ENCODE measurements at places on chromosomes 4 and X. TPM values are rescaled to one million over a fixed set of nuclear protein-coding genes. Genes with fewer than 3 reads are reported as not detected.

GRCh38 chrX:132207996-132208395 lies 11.3 kb downstream of the RAP2C start:
- no peak for DNase-seq

DNA sequence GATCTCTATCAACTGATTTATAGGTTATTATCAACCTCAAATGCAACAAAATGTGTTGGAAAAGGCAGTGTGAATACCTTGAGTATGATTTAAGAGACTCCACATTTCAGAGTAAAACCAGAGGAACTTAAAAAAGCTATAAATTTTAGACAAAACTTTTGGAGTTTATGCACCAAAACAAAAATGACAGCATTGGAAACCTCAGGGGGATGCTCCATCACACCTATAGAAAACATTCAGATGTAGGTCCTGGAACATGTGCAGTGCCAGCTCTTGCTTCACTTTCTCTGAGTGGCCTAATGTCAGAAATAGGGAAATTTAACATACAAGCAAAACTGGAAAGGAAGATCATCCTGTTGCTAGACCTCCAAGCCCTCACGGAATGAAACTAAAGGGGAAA lies 5.8 kb upstream of the VEGFC start:
- no peak for DNase-seq

DNA sequence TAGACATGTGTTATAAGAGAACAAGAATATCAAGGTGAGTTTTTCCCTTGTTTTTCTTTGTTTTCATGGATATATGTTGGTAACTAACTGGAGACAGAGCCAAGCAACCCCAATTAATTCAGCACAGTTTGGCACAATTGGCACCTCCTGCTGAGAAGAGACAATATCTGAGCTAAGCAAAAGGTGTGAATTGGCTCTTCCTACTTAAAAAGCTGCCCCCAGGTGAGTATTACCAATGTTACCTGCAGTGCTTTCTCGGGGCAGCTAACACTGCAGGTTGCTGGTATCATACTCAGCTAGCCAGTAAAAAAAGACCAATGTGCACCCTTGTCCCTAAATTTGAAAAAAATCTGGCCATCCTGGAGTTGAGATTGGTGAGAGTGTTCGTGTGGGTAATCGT lies 871.2 kb upstream of the TENM3 start:
- DNase-seq: no peak

GRCh38 chr4:107279733-107280132 lies 243.6 kb upstream of the DKK2 start:
- no peak for DNase-seq

- no peak for DNase-seq
These were observed 2304.0 kb downstream of the ARAP2 start for GRCh38 chr4:33940281-33940680.

GRCh38 chr4:2714061-2714770 lies 41.9 kb downstream of the TNIP2 start:
- no peak for DNase-seq

- no peak for DNase-seq
These were observed 6.6 kb upstream of the GBA3 start for GRCh38 chr4:22686141-22686540.

DNA sequence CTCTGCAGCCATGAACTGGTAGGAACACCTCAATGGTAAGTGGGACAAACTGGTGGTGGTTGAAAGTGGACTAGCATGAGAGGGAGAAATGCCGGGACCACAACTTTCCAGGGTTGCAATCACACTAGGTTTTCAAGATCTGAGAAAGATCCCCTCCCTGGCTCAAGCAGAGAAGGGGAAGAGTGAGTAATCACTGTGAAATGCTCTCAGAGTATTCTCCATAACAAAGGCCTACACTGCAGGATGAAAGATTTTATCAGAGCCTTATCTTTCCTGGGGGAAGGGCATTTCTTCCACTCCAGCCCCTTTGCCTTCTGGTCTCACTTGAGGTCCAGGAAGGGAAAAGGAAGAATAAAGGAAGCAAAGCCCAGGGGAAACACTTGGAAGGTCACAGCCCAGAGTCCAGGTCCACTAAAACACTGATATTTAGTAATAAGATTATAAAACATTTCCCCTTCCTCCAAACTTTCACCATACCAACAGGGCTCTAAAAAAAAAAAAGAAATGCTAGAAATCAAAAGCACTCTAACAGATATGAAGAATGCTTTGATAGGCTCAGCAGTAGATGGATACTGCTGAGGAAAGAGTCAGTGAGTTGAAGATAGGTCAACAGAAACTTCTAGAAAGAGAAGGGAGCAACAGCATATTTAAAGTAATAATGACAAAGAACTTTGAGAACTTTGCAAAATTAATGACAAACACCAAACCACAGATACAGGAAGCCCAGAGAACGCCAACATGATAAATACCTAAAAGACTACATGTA lies 95.9 kb downstream of the WDFY3 start:
- no peak for DNase-seq

GRCh38 chrX:111353793-111354192 lies 58.2 kb downstream of the DCX start:
- no peak for DNase-seq

- DNase-seq: no peak
These were observed 10.7 kb downstream of the USP9X start for GRCh38 chrX:41095908-41096307.

DNA sequence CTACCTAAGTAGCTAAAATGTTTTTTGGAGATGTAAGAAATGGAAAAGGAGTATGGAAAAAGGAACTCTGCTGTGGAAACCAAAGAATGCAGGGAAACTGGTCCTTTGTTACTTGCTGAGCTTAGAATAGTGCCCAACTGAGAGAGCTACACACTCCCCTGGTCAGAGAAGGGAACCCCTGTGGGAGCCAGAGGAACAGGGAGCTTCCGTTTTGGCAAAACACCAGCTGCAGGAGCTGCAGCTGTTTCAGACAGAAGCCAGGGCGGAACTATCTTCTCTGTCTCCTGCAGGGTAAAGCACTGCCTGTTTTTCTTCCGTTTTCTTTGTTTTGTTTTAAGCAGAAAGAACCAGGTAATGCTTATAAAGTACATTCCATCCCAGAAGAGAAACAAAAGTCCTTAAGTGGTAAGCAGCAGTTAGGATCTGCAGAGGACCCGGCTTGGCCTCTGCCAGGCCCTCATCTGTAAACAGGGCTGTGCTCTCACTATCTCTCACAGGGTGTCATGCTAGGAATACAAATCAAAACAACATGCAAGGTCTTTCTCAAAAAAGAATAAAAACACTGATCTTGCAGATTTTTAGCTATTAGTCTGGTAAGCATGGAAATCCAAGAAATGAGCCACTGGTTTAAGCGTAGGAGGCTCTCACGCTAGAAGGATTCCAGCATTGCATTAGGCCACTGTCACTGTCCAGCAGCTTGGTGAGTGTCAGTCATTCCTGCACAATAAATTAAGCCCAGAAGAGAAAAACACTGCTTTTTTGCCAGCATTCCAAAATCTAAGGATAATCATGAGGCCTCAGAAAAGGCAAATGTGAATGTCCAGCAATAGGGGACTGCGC lies 76.1 kb downstream of the CHST7 start:
- no peak for DNase-seq

- DNase-seq: no peak
These were observed 137.1 kb upstream of the TBL1X start for GRCh38 chrX:9327747-9328145.

DNA sequence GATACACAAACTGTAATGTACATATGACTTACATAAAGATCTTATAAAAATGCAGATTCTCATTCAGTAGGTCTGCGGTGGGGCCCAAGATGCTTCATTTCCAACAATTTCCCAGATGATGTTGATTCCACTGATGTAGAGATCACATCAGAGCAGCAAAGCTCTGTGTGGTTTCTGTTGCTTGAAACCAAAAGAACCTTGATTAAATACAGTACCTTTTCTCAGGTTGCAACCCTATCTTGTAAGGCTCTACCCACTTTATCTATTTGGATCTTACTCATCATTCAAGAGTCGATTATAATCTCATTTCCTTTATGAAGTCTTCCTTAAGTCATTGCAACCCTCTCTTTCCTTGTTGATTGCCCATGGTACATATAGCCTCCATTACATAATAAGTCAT lies 816.8 kb downstream of the RPA4 start:
- no peak for DNase-seq

DNA sequence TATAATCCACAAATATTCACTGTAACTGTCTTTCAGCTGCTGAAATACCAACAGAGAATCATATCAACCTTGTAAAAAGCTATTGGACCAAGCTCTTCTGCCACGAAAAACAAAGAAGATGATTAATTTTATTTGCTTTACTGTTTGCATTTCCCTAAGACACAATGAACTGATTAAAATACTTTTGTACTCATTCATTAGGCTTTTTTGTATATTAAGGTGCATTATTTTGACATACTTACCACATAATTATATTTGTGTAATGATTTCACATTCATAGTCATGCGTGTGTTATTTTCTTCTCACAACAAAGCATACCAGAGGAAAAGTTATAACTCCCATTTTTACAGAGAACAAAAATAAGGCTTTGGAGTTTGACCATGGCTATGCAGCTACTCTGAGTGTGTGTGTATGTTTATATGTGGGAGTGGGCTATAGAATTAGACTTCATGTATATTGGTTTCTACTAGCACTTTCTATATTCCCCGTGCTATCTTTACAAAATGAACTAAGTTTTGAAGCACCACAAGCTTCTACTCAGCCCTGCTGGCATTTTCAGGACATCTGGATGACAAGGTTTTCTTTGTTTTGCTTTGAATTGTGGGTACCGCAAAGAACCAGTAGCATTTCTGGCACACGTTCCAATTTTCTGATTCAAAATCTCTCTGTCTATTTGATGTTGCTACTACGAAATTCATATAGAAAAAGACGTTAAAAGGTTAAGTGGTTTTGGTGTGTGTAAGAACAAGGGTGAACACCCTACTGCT lies 11.0 kb upstream of the FGF5 start:
- peak; percentile 25 for DNase-seq

GRCh38 chrX:53323196-53323595 lies 41.8 kb upstream of the IQSEC2 start:
- no peak for DNase-seq

GRCh38 chrX:13463608-13464007 lies 105.8 kb upstream of the EGFL6 start:
- DNase-seq: no peak

DNA sequence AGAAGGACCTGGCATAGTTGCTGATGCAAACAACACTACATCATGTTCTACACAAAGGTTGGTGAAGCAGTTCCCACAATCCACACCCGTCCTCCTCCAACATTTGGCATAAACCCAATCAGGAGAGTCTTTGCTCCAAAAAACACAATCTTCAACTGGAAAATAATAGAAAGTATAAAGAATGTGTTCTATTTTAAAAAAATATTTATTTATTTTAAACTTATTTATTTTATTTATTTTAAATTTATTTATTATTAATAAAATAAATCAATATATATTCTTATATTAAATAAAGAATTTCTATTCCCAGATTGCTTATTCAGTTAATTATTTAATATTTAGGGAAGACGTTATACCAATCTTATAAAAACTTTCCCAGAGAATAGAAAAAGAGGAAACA lies 1753.7 kb upstream of the AGA start:
- no peak for DNase-seq

DNA sequence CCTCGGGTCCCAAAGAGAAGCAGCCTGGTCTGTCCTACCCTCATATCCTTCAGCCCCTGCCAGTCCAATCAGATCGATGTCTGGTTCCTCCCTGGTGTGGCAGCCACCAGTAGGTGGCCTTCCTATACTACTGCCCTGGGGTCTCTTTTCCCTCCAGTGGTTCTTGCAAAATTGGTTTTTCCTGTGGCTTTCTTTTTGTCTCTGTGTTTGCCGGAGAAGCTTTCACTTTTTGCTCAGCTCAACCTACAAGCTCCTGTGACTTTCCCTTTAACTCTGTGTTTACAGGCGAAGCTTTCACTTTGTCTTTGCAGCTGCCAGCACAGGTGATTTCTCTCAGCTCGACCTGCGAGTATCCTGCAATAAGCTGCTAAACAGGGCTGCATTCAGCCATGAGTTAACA lies 46.8 kb downstream of the UGT2A3 start:
- peak; percentile 11 for DNase-seq

DNA sequence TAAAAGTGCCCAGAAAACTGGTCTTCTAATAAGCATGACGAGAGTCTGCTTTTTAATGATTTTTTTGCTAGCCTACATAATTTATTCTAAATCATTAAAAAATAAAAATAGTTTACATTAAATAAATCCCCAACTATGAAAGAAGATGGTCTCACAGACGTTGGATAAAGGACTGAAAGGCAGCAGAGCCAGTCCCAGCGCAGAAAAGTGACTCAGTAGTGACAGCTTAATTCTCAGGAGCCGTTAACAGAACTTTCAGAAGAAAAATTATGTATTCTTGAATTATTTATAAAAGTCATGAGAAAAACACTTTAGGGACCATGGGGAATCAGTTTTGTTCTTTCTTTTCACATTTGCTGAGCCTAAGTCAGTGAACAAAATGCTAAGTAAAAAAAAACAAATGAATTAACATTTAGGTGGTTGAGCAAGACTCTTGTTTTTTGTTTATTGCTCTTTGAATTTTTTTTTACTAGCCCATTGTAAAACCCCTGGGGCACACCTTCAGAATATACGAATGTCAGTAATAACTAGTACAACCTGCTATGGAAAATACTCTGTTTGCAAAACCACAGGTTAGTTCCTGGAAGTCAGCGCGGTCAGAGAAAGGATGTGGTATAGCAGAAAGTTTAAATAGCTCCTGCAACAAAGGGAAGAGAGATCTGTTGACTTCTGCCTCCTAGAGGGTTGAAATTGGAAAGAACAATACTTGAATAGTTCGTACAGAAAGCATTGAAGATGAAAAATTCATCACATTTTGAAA lies 50.4 kb upstream of the CCDC160 start:
- DNase-seq: peak; percentile 47

- DNase-seq: peak; percentile 80
These were observed 31.6 kb upstream of the PAPSS1 start for GRCh38 chr4:107751670-107752069.

The CCNA2 gene
- 37.0 TPM for total RNA-seq

The CDKL2 gene
- not detected for total RNA-seq

The CCDC160 gene
- total RNA-seq: not detected

The PLXNB3 gene
- total RNA-seq: 4.8 TPM

The CSAG2 gene
- total RNA-seq: 1.1 TPM

The VCX3B gene
- not detected for total RNA-seq

The SYNPO2 gene
- 0.32 TPM for total RNA-seq
